ENCODE measurements at places on chromosomes 1 and 21. TPM values are rescaled to one million over a fixed set of nuclear protein-coding genes. Genes with fewer than 3 reads are reported as not detected.

Gene TMEM52
- 15.0 TPM for total RNA-seq

Gene INAVA
- 41.2 TPM for total RNA-seq

DNA sequence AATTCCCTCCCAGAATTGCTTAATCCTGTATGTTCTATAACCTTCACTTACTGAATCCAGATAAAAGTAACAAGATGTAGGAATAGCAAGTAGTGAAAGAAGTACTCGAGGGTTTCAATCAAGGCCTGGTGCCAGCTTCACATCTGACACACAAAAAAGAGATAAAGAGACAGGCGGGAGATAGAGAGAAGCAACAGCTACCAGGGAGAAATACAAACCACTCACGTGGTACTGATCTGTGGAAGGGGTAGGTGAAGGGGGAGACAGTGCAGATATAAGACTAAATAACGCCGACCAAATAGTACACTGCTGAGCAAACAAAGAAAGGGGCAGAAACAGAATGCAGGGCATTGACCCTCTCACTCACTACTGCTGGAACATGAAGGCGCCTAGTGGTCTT lies 295.2 kb downstream of the NEGR1 start:
- H3K4me3 ChIP-seq: no peak overlapping the region
- H3K27ac ChIP-seq: no peak overlapping the region
- DNase-seq: no peak
- H3K27me3 ChIP-seq: no peaks in the 10 kb centered on the region

- no peak overlapping the region for H3K4me3 ChIP-seq
- no peaks in the 10 kb centered on the region for H3K36me3 ChIP-seq
- H3K27me3 ChIP-seq: no peaks in the 10 kb centered on the region
- no peak for DNase-seq
- peaks cover 6% of the 10 kb centered on the region for H3K4me1 ChIP-seq
- H3K27ac ChIP-seq: no peak overlapping the region
Observed at GRCh38 chr1:79293611-79294010, 287.1 kb upstream of the ADGRL4 start.

DNA sequence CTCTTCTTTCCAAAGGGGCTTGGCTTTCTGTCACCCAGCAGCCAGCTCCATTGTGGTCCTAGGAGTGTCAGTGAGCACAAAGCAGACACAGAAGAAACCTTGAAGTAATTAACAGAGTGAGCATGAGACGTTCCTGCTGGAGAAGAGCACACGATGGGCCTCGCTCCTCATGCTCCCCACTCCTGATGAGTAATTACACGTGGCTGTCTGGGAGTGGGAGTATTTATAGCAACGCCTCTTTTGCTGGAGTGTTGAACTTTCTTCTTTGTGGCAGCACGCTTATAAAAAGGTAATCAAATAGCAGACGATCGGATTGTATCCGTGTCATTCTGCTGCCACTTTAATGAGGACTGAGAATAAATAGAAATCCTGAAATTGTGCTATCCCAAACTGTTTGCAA lies 185.8 kb downstream of the CAMTA1 start:
- no peak overlapping the region for H3K4me3 ChIP-seq
- no peak for DNase-seq
- H3K4me1 ChIP-seq: peaks cover 18% of the 10 kb centered on the region
- H3K27me3 ChIP-seq: no peaks in the 10 kb centered on the region

DNA sequence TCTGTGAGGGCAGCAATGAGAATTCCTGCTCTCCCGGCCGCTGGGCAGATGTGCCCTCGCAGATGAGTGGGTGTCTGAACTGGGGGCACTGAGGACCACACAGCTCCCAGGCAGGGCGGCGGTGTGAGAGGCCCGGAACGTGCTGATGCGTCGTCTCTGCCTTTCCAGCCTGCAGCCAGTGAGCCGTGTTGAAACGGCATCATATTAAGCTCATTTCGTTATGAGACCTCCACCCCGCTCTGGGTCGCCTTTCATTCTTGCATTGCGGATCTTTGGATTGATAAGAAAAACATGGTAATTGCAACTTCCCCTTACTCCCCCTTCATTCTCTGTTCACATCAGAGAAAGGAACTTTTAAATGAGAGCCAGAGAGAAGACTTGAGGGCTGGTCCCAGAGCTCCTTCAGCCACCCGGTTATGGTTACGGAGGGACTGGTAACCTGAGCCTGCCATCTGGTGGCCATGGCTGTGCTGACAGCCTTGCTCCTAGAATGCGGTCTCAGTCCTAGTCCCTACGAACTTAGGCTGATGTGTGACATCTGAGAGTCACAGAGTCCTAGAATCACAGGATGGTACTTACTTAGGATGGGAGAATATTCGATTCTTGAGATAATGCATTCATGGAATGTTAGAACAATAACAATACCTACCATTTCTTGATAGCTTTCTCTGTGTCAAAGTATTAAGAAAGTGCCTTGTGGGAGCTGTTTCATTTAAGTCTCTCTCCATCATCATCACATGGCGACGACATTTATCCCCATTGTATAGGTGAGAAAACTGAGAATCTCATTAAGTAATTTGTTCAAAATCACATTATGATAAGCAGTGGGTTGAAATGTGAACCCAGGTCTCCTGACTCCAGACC lies 271.0 kb downstream of the TRABD2B start:
- peaks cover 15% of the 10 kb centered on the region for H3K4me1 ChIP-seq
- no peak overlapping the region for H3K27ac ChIP-seq
- DNase-seq: peak; percentile 85
- peak overlapping the region; percentile 39 for H3K4me3 ChIP-seq

- H3K36me3 ChIP-seq: no peaks in the 10 kb centered on the region
- H3K27me3 ChIP-seq: peaks cover 4% of the 10 kb centered on the region
- no peak for DNase-seq
- peaks cover 30% of the 10 kb centered on the region for H3K4me1 ChIP-seq
Observed at GRCh38 chr1:109794319-109795132, 30.8 kb upstream of the EPS8L3 start.

DNA sequence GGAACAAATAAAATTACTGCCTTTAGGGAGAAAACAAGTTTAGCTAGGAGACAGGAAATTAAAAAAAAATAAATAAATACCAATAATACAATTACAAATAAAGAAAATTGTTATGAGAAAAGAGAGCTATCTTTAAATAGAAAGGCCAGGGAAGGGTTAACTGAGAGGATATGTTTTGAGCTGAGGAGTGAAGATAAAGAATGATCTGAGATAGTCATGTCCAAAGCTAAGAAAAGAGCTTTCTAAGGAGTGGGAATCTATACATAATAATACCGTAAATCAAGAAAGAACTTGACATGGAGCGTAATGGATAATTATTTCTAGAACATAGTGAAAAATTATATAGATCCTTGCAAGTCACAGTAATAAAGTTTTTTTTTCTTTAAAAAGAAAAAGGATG lies 176.5 kb downstream of the NCAM2 start:
- H3K4me1 ChIP-seq: no peaks in the 10 kb centered on the region
- no peaks in the 10 kb centered on the region for H3K36me3 ChIP-seq
- no peaks in the 10 kb centered on the region for H3K27me3 ChIP-seq
- H3K4me3 ChIP-seq: no peak overlapping the region
- no peak overlapping the region for H3K27ac ChIP-seq

DNA sequence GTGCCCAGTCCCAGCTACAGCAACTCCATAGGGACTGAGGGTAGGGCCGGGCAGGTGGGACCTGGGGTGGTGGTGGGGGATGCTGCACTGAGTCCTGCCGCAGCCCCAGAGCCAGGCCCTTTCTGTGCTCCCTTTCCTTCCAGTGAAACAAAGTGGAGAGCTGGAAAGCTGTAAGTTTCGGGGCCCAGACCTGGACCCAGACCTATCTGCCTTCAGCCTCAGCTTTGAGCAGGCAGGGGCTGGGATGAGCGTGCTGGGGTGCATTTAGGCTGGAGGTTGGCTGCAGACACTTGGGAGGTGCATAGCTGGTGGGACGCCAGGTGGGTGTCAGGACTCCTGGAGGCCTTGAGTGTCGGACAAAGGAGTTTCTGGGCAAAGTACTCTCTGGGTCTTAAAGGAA lies 92.7 kb upstream of the C1orf174 start:
- no peak for DNase-seq
- no peaks in the 10 kb centered on the region for H3K4me1 ChIP-seq
- no peak overlapping the region for H3K27ac ChIP-seq
- peaks cover 13% of the 10 kb centered on the region for H3K27me3 ChIP-seq
- H3K36me3 ChIP-seq: peaks cover 63% of the 10 kb centered on the region

GRCh38 chr1:108034396-108034795 lies 69.4 kb upstream of the VAV3 start:
- H3K27me3 ChIP-seq: no peaks in the 10 kb centered on the region
- H3K4me1 ChIP-seq: peaks cover 4% of the 10 kb centered on the region
- no peak for DNase-seq
- H3K36me3 ChIP-seq: no peaks in the 10 kb centered on the region

Data from WTC11 (cell line).